ENCODE measurements at places on chromosomes 7 and 10.

- DNase-seq = no peak
These were observed 573.5 kb downstream of the TNS3 start for GRCh38 chr7:47008461-47008860.

GRCh38 chr7:43135129-43135528, 22.7 kb downstream of the HECW1 start:
- no peak for DNase-seq

- no peak for DNase-seq
These were observed 240.8 kb upstream of the POM121L12 start for GRCh38 chr7:52794621-52795020.

GRCh38 chr7:108407676-108408075, 48.6 kb downstream of the NRCAM start:
- DNase-seq = no peak

DNA sequence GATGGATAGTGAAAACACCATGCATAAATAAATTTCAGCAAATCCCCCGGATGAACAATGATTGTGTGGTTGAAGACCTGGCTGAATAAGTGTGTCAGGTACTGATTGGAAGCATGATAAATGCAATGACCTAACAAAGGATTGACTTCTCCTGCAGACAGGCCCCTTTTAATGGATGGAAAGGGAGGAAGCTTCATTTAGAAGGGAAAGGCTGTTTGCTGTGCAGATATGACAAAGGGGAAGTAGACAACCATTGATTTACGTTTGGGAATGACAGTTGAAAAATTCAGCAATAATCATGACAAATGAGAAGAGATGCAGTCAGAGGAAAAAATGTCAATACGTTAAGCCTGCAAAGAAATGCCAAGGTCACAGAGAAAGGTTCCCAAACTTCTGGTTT, 503.8 kb downstream of the LRMDA start:
- DNase-seq = no peak

DNA sequence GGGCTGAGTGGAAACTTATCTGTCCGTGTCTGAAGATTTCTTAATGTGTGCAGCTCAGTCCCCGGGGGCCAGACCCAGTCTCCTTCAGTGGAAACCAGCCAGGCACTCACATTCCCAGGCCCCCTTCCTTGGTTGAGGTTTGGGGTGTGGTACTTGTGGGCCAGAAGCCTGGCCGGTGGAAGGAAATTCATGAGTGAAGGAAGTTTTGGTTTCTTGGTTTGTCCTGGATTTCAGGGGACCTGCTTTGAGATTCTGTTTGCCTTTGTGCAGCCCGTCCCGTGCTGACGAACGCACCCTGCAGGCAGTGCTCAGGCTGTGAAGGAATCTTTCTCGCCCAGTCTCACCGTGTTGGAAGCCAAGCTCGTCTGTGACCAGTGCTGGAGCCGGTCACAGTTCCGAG, 2.9 kb downstream of the INPP5A start:
- DNase-seq = no peak

GRCh38 chr7:47601119-47601880, 19.4 kb upstream of the TNS3 start:
- no peak for DNase-seq

DNA sequence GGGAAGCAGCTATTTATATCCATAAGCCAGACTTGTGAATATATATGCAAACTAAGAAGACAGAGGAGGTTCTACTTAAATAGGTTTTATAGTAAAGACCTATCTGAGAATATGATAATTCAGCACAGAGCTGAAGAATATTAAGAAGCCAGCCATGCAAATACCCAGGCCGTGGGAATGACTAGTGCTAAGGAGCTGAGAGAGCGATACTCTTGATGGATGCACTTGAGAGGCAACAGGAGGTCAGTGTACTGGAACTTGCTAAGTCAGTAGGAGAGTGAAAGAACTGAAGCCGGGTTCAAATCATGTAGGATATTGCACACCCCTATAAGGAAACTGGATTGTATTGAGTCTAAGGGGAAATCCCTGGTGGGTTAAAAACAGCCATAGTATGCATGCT, 943.6 kb upstream of the MBL2 start:
- DNase-seq = no peak

GRCh38 chr7:106102387-106102966, 9.6 kb downstream of the SYPL1 start:
- DNase-seq = no peak

- DNase-seq = no peak
These were observed 156.8 kb upstream of the TNS3 start for GRCh38 chr7:47738563-47739166.

GRCh38 chr7:97187067-97187466, 69.6 kb downstream of the SDHAF3 start:
- no peak for DNase-seq

DNA sequence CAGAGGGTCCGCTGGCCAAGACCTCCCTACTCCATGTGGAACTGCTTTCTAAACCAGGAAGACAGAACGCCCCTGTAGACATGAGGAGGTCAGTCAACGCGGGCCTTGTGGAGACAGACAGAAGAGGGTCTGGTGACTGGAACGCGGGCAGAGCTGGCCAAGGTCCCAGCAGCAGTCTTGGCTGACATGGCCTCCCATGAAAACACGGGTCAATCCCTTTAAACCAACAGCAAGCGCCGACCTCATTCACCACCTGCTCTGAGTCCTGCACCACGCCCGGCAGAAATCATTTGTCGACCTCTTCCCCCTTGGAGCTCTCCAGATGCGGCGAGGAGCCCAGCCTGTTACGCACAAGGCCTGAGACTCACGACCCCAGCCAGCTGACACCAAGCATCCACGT, 78.5 kb downstream of the ZRANB1 start:
- DNase-seq = no peak

DNA sequence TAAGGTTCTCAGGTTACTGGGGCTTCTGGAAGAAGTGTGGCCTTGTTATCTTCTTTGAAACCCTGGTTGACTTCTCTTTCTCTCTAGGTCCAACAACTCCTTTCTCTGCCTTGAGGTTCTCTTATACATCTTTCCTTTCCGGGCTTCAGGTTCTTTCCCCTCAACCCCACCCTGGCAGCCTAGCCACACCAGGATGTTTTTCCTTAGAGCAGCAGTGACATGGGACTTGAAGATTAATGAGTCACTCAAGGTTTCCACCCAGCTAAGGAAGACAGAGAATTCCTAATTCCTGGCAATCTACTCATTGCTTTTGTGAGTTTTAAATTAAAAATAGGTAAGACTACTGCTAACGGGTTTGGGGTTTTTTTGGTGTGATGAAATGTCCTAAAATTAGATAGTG, 121.8 kb upstream of the HPS1 start:
- no peak for DNase-seq

DNA sequence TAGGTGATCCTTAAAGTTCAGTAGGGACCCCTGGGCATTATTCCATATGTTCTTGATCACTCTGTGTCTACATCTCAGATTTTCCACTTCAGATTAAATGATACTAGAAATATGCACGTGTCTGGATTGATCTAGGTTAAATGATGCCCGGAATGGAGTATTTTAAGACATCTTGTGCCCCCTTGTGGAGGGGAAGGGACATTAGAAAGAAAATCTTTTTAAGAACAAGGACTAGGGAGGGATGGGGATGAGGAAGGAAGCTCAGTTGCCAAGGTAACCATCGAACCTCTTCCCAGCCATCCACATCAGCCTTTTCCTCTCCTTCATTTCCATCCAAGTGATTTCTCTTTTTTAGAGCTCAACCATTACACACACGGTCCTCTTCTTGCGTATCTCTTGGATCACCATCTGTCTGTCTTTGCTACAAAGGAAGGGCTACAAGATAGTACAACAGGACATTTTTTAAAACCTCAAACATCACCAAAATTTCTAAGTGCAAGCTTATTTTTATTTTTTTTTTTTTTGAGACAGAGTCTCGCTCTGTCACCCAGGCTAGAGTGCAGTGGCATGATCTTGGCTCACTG, 40.5 kb downstream of the PRSS2 start:
- DNase-seq = no peak

- no peak for DNase-seq
These were observed 8.4 kb downstream of the BAMBI start for GRCh38 chr10:28685717-28686116.

DNA sequence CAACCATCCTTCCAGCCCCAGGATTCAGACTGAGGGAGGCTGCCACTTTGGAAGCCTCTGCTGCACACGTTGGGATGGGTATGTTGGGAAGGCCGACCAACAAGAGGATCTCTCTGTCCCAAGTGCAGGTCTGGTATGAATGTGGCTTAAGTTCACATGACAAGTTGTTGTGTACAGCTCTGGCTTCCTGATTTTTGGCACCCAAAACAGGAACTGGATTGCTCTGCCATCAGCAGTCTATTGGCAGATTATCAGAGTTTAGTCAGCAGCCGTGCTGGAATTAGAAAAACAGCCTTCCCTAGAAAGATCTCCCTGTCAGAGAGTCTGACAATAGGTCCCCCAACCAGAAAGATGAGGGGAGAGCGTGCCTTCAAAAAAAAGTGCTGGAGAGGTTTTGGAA, 66.9 kb downstream of the GOLGA7B start:
- DNase-seq = no peak

DNA sequence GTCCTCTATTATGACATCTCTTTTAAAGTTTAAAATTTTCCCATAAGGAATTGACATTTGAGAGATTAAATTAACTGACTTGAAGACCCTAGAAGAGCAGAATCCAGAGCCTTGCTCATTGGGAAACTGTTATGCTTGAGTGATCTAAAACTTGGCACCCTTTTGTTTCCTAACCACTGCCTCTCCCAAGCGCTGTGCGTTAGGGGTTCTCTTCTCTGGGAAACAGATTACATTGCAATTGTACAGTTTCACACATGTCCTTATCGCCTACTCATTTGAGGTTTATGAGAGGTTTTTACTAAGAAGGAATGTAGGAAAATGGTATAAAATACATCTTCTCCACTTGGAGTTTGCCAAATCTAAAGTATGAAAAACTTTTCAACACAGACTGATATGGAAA, 126.8 kb upstream of the AMPH start:
- DNase-seq = no peak
